Activated T-helper 9 cell treated with anti-CD3 and anti-CD28 coated beads, Interleukin-2, amount 50 U/mL, for 16 hours (primary cell): ENCODE measurements at places on chromosomes 2 and 18.

DNA sequence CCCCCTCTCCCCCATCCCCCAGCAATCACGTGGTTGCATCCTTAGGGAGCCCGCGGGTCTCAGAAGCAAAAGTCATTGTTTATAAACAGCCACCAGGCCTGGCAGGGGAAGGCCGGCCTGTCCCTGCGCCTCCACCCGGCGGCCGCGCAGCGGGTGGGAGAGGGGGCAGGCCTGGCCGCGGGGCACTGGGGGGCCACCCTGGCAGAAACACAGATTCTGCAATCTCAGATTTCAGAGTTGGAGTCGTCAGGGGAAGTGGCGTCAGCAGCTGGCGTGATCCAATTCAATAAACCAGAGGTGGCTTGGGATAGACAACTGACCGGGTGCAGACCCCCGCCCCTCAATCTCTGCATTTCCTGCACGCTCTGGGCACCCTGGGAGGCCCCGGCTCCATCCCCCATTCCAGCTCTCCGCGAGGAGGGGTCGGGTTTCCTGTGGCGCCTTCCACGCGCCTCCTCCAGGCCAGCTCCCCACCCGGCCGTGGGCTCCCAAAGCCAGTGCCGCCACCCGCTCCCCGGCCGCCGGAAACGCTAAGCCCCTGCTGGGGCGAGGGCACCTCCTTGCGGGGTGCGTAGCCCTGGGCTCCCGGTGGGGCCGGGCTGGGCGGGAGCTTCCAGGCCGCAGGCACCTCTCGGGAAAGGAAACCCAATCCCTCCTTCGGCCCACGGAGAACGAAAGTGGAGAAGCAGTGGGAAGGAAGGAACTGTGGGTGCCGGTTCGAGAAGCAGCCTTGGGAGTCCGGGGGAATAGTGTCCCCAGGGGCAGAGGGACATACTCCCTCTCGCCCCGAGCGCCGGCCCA lies 1.1 kb downstream of the BIN1 start:
- DNase-seq: no peak

GRCh38 chr2:218569661-218570500 lies 1.2 kb downstream of the CNOT9 start:
- no peak for DNase-seq

GRCh38 chr2:32484937-32485336 lies 128.1 kb downstream of the BIRC6 start:
- DNase-seq: no peak

DNA sequence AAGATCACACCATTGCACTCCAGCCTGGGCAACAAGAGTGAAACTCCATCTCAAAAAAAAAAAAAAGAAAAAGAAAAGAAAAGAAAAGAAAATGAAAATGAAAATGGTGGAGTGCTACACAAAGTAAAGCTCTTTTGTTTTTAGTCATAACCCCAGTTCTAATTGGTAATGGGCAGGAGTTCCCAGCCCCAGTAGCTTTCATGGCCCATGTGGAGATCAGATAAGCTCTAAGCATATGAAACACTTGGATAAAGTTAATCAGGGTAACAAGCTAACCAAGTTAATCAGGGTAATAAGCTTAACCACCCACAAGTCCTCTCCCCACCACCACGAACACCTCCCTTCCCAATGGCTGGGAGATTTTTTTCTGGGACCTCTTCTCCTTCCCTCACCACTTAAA lies 240.8 kb downstream of the BCL11A start:
- no peak for DNase-seq

- no peak for DNase-seq
These were observed 109.8 kb upstream of the FZD5 start for GRCh38 chr2:207879536-207879935.

DNA sequence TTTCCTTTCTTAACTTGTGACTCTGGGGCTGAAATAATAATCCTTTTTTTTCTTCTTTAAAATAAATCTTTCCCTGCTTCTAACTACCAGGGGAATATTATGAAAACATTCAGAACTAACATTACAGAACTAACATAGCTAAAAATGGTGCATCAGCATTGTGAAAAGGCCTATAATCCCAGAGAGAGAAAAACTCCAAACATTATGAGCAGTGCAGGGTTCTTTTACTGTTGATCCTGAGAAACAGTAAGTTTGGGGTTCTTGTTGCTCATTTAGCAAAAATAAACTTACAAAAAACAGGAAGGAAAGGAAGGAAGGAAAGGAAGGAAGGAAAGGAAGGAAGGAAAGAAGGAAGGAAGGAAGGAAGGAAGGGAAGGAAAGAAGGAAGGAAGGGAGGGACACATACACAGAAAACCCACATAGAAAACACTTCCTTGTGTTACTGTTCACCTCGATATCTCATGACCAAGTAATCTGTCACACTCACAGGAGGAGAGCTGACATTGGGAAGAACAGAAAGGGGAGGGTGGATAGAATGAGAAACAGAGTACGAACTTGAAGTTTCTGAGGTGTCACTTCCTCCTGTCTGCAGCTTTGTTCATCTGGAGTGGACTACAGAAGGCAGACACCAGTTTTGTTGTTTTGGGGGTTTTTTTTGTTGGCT lies 18.4 kb upstream of the PIK3C3 start:
- no peak for DNase-seq

DNA sequence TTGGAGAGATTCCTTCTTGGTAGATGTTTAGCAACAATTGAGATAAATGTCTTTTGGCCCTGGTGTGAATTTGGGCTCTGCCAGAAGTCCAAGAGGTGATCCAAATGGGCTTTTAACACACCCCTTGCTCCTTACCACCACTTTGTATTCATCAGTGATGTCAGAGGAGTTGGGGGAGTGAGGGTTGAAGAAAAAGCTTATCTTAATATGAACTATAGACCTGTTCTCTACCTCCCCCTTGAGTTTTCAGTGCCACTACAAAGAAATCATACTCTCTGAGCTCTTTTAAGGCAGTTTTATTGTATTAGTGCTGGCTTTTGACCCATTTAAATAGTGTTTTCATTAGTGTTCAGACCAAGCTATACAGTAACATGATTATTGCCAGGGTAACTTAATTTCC lies 229.1 kb downstream of the PHLPP1 start:
- no peak for DNase-seq

- no peak for DNase-seq
These were observed 36.0 kb downstream of the KLHL29 start for GRCh38 chr2:23420840-23421476.

DNA sequence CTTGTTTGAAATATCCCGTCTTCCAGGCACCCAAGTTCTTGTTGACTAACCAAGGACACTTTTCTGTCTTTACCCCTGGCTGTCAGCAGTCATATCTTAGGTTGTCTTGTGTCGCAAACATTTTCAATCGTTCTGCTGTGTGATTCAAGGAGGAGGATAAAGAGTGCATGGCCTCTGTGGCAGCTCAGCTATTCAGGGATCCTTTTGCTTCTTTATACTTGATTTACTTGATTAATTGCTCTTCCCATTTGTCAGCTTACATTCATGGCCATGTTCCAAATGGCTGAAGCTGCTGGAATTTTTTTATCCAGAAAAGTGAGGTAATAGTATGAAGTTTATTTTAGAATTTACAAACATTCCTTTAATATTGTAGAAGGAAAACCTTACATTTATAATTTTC lies 97.3 kb upstream of the FZD5 start:
- DNase-seq: no peak

- DNase-seq: no peak
These were observed 65.0 kb upstream of the POU3F3 start for GRCh38 chr2:104788742-104789455.

- peak; percentile 7 for DNase-seq
These were observed 412 bp downstream of the OSBPL1A start for GRCh38 chr18:24397131-24397693.

- DNase-seq: no peak
These were observed 3.3 kb upstream of the WDR75 start for GRCh38 chr2:189437926-189438325.

GRCh38 chr18:40485318-40485717 lies 1469.7 kb upstream of the PIK3C3 start:
- DNase-seq: no peak

- DNase-seq: no peak
These were observed 100.7 kb downstream of the C2orf74 start for GRCh38 chr2:61262699-61263098.

- DNase-seq: no peak
These were observed 77.5 kb downstream of the VAPA start for GRCh38 chr18:9991011-9992000.

GRCh38 chr2:5548991-5549715 lies 143.0 kb upstream of the SOX11 start:
- no peak for DNase-seq

GRCh38 chr18:3213300-3214059 lies 6.3 kb downstream of the MYOM1 start:
- no peak for DNase-seq

- no peak for DNase-seq
These were observed 6.0 kb downstream of the SEPTIN10 start for GRCh38 chr2:109607766-109608165.

GRCh38 chr2:177579486-177580036 lies 187.0 kb downstream of the AGPS start:
- DNase-seq: no peak

- no peak for DNase-seq
These were observed 256.5 kb downstream of the TGIF1 start for GRCh38 chr18:3706279-3707097.

DNA sequence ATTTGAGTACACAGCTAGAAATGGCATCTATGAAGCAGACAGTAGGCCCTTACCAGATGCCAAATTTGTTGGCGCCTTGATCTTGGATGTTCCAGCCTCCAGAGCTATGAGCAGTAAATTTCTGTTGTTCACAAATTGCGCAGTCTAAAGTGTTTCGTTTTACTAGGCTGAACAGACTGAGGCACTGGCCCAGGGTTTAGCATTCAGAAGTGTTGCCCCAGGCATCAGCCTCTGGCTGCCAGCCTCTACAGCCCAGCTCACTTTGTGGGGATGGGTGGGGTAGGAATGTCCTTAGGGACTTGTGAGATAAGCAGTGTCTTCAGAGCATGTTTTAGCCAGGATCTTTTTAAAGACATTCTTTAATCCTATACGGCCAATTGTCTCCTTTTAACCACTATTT lies 51.5 kb upstream of the MGAT5 start:
- DNase-seq: no peak

DNA sequence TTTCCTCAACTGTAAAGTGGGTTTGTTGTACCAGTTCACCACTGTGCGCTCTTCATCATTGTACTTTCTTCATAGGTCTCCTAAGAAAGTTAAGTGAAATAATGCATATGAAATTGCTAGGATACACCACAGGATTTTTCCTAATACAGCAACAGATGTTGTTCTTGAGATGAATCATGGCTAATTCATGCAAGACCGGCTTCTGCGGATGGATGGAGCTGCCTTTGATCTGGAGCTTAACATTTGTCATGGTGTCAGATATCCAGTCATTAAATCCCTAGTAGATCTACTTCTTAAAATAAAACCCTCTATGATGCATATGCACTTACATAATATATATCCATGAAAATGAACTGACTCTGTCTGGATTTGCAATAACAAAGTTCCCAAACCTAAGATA lies 114.1 kb downstream of the COL6A3 start:
- no peak for DNase-seq

GRCh38 chr18:62977512-62977911 lies 262.2 kb downstream of the PHLPP1 start:
- DNase-seq: no peak

DNA sequence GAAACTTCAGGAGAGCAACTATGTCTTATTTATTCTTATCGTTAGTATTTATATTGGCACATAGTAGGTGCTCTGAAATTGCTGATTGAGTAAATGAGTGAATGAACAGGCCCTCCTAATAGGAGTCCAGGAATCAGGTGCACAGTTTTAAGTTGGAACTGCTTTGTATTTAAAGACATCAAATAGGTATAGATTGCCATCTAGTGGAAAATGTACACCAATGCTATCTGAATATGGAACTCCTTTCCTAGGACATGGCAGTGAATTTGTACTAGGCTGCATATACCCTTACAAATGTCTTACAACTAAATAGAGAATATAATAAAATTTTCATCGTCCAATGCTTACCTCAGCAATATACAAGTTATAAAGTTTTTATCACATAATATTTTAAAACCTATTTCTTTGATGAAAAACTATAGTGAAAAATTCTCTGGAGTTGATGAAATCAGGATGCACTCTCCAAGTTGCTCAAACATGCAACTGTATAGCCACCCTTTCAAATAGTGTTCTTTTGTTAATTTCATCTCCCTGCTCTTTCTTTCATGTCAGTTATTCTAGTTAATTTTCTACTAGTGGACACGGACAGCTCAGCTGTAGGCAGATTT lies 318.9 kb upstream of the SYT4 start:
- no peak for DNase-seq

DNA sequence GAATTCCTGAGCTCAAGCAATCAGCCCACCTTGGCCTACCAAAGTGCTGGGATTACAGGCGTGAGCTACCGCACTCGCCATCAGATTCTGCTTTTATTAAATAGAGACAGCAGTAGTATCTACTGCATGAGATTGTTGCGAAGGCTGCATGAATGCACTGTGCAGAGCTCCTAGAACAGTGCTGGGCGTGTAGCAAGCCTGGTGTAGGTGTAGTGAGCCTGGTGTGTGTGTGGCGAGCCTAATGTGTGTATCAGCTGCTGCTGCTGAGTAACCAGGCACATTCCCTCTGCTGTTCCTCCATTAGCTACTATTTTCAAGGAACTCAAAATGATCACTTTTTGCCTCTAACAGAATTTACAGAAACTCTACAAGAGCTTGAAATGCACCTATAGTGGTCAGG lies 57.6 kb downstream of the PTPRM start:
- no peak for DNase-seq

GRCh38 chr2:156837635-156838370 lies 401.6 kb downstream of the GPD2 start:
- no peak for DNase-seq

DNA sequence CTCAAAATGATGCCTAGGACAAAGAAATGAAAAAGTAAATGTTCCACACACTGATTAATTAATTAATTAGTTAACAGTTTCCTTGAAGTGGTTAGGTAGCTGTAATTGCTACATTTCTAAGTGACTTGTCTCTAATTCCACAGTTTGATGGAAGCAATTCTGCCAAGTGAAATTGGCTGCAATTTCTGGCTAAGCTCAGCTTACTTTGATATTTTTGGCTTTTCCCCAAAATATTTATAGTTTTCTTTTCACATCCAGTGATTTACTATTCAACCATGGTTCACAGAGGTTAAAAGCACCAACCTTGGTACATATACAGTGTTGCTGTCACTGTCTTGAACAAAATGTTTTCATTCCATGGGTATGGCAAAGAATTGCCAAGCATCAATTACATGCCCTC lies 459.5 kb upstream of the CDH20 start:
- no peak for DNase-seq
